Aorta (tissue), 5 donors: ENCODE measurements at places on chromosomes 16 and 17.

DNA sequence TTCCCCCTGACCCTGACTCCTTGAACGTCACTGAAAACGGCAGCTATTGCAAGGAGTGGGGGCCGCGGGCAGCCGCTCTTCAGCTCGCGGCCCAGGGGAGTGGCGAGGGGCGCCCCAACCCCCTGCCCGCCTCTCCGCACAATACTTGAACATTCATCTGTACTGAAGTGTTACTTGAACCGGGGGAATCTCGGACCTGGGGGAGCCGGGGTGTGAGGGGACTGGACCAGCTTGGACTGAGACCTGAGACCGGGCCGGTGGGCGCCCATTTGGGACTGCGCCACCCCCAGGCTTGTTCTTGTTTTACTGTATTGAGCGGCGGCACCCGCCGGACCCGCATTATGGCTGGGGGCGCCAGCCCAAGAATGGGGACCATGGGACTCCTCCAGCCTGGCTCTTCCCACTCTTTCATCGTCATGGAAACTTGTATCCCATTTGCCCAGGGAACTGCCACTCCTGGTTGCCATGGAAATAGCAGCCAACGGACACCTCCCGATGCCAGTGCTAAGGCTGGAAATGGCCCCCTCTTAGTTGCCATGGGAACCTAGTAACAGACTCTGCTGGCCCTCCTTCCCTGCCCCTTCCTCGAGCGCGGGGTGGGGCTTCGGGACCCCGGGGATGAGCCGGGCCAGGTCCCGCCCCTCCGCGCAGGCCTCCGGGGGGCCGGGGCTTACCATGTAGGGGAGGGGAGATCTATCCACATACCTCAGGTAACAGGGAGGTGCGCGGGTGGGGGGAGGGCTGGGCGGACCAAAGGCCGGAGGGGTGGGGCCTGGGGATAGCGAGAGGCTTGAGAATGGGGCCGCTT lies 805 bp upstream of the ORAI3 start:
- no peak overlapping the region for H3K27ac ChIP-seq
- H3K36me3 ChIP-seq: no peaks in the 10 kb centered on the region
- H3K4me1 ChIP-seq: no peaks in the 10 kb centered on the region
- DNase-seq: peak; percentile 91
- no peaks in the 10 kb centered on the region for H3K27me3 ChIP-seq

DNA sequence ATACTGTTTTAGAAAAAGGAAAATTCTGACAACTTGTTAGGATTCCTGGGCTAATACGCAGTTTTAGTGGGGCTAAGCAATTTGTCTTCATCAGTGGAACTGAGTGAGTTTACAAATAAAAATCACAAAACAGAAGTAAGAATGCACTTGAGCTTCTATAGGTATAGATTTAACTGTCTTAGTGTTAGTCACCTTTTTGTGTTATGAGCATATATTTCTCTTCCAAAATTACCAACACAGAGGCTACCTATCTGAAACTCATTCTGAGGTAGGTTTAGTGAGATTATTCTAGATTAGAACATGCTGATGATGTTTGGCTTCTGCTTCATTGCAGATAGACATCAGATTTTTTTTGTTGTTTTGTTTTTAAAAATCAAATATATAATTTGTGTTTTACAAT lies 23.2 kb downstream of the METTL9 start:
- no peak overlapping the region for H3K4me3 ChIP-seq
- H3K27me3 ChIP-seq: no peaks in the 10 kb centered on the region
- no peak for DNase-seq
- H3K27ac ChIP-seq: no peak overlapping the region

DNA sequence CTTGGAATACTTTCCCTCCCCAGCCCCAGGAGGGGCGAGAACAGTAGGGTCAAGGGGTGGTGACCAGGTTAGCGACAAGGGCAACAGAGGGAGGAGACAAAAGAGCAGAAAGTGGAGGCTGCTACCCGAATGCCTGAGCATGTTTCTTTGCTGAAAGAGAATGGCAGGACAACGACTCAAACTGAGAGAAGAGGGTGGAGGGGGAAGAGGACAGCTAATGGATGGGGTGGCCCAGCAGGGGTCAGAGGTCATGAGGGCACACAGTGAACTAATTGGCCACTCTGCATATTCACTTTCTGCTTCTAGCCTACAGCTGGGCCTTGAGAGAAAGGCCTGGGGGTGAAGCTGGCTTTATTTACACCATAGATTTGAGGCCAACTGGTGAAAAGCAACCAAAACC lies 19.1 kb upstream of the DDX52 start:
- no peaks in the 10 kb centered on the region for H3K27me3 ChIP-seq
- H3K4me3 ChIP-seq: no peak overlapping the region
- H3K27ac ChIP-seq: no peak overlapping the region
- DNase-seq: no peak
- no peaks in the 10 kb centered on the region for H3K36me3 ChIP-seq

- no peak for DNase-seq
- H3K4me1 ChIP-seq: no peaks in the 10 kb centered on the region
- H3K4me3 ChIP-seq: no peak overlapping the region
- no peaks in the 10 kb centered on the region for H3K27me3 ChIP-seq
These were observed 23.5 kb upstream of the TOB1 start for GRCh38 chr17:50889528-50890118.

GRCh38 chr16:68737046-68737729 lies at the start of gene CDH1:
TSS of gene CDH1 (plus strand) at chr16:68737292. CDS start at chr16:68737416, 124 bp downstream.
- H3K36me3 ChIP-seq: no peaks in the 10 kb centered on the region
- no peaks in the 10 kb centered on the region for H3K4me1 ChIP-seq
- peak; percentile 47 for DNase-seq
- H3K27ac ChIP-seq: no peak within 1 kb of the TSS

DNA sequence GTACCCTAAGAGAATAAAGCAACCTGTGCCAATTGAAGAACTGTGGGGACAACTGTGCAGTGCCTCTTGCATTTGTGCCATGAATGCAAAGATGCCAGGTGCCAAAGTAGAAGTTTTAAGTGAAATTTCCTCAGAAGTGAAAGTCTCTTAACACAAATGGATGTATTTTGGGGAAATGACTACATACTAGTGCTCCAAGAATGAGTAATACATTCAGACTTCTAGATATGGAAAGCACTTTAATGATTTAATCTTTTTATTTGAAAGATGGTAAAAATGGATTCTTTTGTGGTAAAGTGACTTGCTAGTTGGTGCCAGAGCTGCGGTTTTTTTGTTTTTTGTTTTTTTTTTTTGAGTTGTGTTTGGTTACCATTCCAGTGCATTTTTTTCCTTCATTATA lies 15.0 kb downstream of the UTP18 start:
- H3K4me3 ChIP-seq: no peak overlapping the region
- H3K27ac ChIP-seq: no peak overlapping the region
- H3K36me3 ChIP-seq: no peaks in the 10 kb centered on the region

GRCh38 chr17:30279156-30279555 lies 12.6 kb downstream of the BLMH start:
- no peak overlapping the region for H3K4me3 ChIP-seq
- peaks cover 4% of the 10 kb centered on the region for H3K4me1 ChIP-seq
- no peak for DNase-seq
- H3K36me3 ChIP-seq: peaks cover 4% of the 10 kb centered on the region
- H3K27ac ChIP-seq: no peak overlapping the region

DNA sequence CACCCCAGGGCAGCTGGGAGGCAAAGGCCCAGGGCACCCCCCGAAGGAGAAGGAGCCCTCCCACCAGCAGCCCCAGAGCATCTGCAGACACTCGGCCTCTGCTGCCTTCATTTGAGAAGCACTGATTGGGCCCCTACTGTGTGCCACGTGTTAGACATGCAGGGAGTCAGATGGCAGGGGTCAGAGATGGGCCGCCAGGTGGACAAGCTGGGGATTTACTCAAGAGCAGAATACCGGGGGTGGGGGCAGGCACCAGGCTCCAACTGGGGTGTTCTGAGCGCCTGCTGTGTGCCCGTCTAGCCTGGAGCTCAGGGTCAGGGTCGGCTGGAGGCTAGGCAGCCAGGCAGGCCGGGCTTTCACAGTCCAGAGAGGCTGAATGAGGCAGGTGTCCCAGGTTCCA lies 18.7 kb downstream of the TPSG1 start:
- DNase-seq: no peak
- H3K4me3 ChIP-seq: no peak overlapping the region
- H3K4me1 ChIP-seq: no peaks in the 10 kb centered on the region

DNA sequence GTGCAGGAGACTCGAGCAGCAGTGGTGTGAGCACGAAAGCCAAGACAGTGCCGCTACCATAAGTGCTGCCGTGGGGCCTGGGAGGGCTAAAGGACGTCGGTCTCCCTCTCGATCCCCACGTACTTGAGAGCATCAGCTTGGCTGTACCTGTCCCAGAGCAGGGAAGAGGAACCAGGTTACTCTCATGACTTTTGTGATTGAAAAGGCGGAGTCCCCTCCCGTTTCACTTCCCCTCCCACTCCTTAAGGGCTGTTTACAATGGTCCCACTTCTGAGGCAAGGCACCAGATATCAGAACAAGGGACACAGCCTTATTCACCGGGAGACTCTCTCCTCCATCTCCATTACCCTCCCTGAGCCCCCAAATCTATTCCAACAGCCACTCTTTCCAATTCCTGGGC lies 20.1 kb downstream of the CNTNAP1 start:
- no peak overlapping the region for H3K4me3 ChIP-seq
- H3K27ac ChIP-seq: no peak overlapping the region
- H3K4me1 ChIP-seq: no peaks in the 10 kb centered on the region
- no peaks in the 10 kb centered on the region for H3K27me3 ChIP-seq
- DNase-seq: no peak

DNA sequence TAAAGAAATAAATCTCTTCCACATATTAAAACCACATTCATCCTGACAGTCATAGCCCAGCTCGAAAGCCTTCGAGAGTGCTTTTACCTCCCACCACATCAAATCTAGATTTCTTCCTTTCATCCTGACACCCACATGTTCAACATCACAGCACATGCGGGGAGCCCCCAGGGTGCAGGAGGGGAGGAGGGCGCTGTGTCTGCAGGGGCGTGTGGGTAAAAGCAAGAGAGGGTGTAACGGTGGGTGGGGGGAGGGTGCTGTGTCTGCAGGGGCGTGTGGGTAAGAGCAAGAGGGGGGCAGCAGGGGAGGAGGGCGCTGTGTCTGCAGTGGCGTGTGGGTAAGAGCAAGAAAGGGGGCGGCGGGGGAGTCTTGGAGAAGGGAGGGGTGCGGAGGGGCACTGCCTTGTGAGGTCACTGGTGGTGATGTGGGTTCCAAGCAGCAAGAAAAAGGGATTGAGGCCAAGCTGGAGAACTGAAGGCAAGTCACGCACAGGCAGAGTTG lies 34.7 kb downstream of the ADCY9 start:
- no peaks in the 10 kb centered on the region for H3K4me1 ChIP-seq
- peak overlapping the region; percentile 9 for H3K27ac ChIP-seq
- DNase-seq: no peak
- H3K4me3 ChIP-seq: no peak overlapping the region
- H3K27me3 ChIP-seq: no peaks in the 10 kb centered on the region

DNA sequence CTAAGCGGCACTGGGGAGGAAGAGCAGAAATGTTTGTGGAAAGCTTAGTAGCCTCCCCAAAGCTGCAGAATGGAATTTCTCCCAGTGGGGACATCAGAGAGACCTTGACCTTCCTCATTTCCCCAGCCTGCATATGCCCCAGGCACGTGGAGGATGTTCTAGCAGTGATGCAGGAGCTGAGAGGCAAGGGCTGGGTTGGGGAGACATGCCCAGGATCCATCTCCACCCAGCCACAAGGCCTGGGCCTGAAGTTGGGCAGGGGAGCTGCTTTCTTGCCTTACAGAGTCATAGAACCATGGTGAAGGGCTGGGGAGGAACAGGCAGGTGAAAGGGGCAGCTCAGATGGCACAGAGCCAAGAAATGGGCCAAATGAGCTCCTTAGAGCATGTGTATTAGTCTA lies 104.0 kb downstream of the TMEM132E start:
- no peak overlapping the region for H3K27ac ChIP-seq
- no peak for DNase-seq
- no peaks in the 10 kb centered on the region for H3K27me3 ChIP-seq

GRCh38 chr17:3738562-3739295 lies 15.0 kb downstream of the HASPIN start:
- H3K27me3 ChIP-seq: no peaks in the 10 kb centered on the region
- no peaks in the 10 kb centered on the region for H3K36me3 ChIP-seq
- no peak for DNase-seq

DNA sequence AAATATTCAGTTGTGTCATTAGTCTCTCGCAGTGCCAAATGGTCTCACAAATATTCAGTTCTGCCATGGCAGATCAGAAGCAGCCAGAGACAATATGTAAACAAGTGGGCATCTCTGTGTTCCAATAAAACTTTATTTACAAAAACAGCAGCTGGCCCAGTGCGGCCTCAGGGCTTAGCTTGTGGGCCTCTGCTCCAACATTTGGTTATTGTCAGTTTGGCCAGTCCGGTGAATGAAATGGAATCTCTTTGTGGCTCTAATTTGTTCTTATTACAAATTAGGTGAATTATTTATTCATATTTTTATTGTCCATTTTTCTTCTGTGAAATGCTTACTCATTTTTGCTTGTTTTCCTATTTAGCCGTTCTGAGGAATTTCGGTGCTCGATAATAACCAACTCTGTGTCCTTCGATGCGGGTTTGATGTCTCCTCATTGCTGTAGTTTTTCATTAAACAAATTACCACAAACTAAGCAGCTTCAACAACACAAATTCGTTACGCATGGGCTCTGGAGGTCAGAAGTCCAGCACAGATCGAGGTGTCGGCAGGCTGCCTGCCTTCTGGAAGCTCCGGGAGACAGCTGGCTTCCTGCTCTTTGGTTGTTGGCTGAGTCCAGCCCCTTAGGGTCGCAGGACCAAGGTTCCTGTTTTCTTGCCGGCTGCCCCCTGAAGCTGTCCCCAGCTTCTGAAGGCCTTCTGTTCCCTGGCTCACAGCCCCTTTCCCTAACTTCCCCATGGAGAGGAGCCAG lies 4.1 kb upstream of the SLC38A10 start:
- no peaks in the 10 kb centered on the region for H3K27me3 ChIP-seq
- H3K4me1 ChIP-seq: no peaks in the 10 kb centered on the region
- no peaks in the 10 kb centered on the region for H3K36me3 ChIP-seq
- H3K4me3 ChIP-seq: no peak overlapping the region

DNA sequence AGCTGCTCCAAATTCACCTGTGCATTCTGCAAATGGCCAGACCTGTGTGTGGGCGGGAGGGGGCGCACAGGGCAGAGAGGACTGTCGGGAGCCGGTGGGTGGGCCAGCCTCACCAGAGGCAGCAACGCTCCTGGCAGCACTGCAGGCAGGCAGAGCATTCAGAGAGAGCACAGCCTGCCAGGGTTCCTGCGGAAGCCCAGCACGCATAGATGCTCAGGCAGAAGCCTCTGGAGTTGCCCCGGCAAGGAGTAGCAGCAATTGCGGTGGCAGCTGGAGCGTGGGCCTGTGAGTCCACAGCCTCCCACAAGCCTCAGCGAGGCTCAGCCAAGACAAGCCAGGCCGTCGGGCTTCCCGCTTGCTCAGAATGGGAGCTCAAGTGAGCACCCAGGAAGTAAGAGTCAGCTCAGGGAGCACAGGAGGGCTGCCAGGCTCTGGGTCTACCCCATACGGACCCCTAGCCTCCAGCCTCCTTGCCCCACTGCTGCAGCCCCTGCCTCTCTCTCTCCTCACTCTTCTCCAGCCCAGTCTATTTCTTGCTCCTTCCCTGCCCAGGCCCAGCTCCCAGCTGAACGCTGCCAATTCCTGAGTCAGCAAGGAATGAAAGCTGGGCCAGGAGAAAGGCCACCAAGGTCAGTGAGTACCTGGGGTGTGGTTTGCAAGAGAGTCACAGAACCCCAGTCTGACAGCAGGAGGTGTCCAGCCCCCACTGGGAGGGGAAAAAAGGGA lies 9.6 kb downstream of the EMC6 start:
- DNase-seq: no peak
- no peak overlapping the region for H3K27ac ChIP-seq
- H3K4me3 ChIP-seq: no peak overlapping the region
- no peaks in the 10 kb centered on the region for H3K4me1 ChIP-seq
- H3K27me3 ChIP-seq: no peaks in the 10 kb centered on the region
- H3K36me3 ChIP-seq: no peaks in the 10 kb centered on the region

GRCh38 chr17:54814371-54814770 lies 86.3 kb upstream of the TOM1L1 start:
- DNase-seq: no peak
- H3K36me3 ChIP-seq: no peaks in the 10 kb centered on the region
- no peaks in the 10 kb centered on the region for H3K4me1 ChIP-seq
